ENCODE measurements at places on chromosomes 12 and 14.

DNA sequence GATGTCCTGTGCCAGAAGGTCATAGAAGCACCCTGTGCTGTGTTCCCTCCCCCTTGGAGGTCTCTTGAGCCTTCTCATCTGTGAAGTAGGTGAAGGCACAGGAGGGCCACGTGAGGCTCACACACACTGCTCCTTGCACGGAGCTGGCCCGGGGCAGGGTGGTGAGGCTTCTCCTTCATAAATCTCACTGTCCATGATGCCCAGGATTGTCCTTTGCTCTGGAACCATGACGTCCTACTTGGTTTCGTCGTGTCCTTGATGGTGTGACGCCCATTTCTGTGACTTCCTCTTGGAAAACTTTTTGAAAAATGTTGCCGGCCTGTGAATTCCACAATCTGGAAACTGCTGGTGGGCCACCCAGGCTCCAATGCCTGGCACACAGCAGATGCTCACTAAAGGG is 34.4 kb downstream of the SH2B3 start:
- DNase-seq = no peak

DNA sequence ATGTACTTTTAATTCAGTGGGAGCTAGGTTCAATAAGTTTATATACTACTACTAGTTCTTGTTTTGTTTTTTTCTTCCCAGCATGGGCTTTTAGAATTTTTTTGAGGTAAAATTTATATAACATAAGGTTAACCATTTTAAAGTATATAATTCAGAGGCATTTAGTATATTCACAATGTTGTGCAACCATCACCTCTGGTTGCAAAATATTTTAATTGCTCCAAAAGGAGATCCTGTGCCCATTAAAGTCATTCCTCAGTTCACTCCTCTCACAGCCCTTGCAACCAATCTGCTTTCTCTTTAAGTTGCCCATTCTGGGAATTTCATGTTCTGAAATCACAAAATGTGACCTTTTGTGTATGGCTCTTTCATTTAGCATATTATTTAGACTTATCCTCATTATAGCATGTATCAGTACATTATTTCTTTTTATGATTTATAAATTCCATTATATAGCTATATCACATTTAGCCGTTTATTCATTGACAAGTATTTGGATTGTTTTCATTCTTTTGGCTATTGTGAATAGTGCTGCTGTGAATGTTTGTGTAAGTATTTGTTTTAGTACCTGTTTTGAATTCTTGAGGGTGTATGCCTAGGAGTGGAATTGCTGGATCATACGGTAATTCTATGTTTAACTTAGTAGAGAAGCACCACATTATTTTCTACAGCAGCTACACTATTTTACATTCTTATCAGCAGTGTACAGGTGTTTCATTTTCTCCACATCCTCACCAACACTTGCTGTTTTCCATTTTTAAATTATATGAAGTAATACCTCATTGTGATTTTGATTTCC is 59.1 kb downstream of the ARHGAP5 start:
- no peak for DNase-seq

GRCh38 chr12:31984806-31985591 is 25.8 kb downstream of the RESF1 start:
- DNase-seq = no peak

DNA sequence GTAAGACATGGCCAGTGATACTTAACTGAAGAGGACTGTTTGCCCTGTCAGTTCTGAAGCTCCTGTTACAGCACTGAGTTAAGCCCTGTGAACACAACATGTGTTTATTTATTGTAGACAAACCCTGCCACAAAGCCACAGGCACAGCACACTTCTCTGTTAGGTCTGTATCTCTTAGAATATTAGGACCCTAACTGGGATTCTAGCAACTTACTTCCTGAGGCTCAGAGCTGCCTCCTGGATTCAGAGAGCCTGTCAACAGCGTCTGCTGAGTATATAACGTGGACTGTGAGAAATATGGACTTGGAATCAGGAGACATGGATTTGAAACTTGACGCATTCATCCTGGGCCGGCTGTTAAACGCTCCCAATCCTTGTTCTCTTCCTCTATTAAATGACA is 135.0 kb upstream of the HIF1A start:
- DNase-seq = no peak

- DNase-seq = peak; percentile 60
Observed at GRCh38 chr14:77139540-77140358, 1.8 kb downstream of the ZDHHC22 start.

DNA sequence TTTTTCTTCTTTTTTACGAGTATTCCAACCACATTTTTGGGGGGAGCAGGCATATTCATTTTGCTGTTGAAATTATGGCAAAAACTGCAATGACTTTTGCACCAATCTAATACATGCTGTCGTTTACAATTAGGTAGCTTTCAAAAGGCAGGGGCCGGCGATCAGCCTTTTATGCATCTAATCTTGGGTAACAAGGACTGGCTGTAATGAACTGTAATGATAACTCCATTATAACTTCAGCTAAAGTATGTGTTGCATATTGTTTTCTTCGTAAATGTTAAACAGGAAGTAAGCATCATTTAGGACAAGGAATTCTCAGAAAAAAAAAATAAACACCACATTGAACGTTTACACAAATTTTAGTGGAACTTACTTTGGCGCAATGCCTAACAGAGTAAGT is 30.3 kb upstream of the KLRF1 start:
- DNase-seq = no peak

GRCh38 chr14:100065111-100065871 is at the start of gene EVL:
Gene EVL, plus strand, starts transcription at chr14:100065422. Its CDS starts 79 bp downstream, at chr14:100065501.
- DNase-seq = peak; percentile 92

GRCh38 chr12:73342733-73343132 is 1070.6 kb downstream of the TRHDE start:
- no peak for DNase-seq

DNA sequence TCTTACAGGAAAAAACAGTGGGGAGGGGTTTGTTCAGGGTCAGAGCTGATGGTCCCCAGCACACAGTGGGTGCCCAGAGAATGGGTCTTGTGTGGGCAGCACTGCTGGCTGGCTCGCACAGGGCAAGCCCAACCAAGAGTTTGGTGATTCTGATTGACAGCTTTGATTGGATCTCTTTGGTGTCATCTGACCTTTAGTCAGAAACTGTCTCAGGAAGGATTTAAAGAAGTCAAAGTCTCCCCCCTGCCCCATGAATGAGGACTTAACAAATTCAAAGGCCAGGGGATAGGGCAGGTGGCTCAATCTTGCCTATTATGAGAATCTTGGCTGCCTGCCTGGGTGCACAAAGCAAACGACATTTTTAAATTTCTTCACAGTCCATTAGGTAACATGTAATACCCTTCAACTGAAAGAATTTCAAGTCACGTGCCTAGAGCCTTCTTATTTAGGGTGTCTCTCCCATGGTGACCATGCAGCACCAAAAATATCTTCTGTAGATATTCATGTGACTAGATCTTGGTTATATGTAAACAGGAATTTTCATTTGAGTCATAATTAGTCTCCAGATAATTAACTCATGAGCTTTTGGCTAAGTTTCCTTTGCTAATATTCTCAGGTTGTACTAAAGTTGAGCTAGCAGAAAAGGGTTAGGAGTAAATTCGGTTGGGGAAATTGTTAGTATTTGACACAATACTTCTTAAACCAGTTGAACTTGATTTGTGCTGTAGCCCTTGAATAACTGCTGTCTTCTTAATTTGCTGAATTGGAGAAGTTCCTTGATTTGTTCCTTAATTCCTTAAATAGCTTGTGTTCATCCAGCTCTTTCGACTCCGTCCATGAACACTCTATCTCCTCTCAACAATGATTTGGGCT is 54.5 kb upstream of the HECTD1 start:
- no peak for DNase-seq

GRCh38 chr12:127516467-127516866 is 750.5 kb upstream of the TMEM132C start:
- DNase-seq = no peak

DNA sequence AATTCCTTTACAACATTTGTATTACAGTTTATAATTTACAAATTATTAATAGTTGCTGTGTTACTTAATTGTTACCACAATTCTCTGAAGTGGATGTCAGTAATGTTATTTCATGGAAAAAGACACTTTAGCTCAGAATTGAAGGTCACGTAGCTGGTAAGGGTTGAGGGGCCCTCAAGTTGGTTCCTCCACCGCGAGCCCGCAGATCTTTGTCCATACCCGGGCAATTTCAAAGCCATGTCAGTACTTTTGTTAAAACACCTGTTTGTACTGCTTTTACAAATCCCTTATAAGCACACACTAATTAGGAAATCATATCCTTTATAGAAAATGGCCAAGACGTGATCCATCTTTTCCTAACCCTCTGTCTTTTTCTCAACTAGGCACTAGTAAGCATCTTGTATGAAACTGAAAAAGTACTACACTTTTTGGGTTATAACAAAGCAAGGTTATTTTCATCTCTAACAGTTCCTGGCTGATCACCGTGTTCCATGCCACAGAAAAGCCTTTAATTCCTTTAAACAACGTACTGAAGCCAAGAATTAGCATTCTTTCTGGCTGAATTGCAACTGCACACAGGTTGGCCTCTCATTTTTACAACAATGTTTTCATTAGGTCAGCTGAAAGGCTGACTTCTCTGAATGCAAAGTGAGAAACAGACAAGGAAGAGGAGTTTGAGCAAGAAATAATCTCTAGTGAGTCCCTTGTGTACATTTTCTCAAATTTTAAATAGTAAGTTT is 76.1 kb downstream of the CNTN1 start:
- no peak for DNase-seq

- peak; percentile 41 for DNase-seq
Observed at GRCh38 chr12:14937689-14938088, 648 bp downstream of the ERP27 start.

DNA sequence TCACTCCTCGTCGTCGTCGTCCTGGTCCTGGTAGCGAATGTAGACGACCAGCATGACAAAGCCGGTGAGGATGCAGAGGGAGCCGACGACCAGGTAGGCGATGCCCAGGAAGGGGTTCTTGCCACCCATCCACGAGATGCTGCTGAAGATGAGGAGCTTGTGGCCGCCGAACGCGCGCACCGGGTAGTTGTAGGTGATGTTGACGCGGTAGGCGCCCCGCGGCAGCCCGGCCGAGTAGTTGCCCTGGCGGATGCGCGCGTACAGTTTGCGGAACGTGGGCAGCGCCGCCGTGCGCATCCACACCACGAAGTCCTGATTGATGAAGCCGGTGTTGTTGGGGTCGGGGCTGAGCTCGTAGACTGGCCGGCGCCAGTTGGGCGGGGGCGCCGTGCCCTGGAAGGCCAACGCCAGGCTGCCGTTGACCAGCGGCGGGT is 1.0 kb downstream of the TMEM30B start:
- DNase-seq = peak; percentile 58

All from activated naive CD4-positive, alpha-beta T cell treated with anti-CD3 and anti-CD28 coated beads for 36 hours (primary cell).